Adrenal gland (tissue), 19 donors: ENCODE measurements at places on chromosomes 5 and 9. TPM values are rescaled to one million over a fixed set of nuclear protein-coding genes. Genes with fewer than 3 reads are reported as not detected.

- no peak overlapping the region for H3K4me3 ChIP-seq
- no peaks in the 10 kb centered on the region for H3K36me3 ChIP-seq
- no peak for DNase-seq
- H3K27me3 ChIP-seq: no peaks in the 10 kb centered on the region
- no peak overlapping the region for H3K27ac ChIP-seq
- no peaks in the 10 kb centered on the region for H3K4me1 ChIP-seq
Measured at GRCh38 chr9:81636255-81636599, 53.1 kb downstream of the TLE1 start.

- no peak overlapping the region for H3K27ac ChIP-seq
- DNase-seq: no peak
- no peaks in the 10 kb centered on the region for H3K27me3 ChIP-seq
- no peaks in the 10 kb centered on the region for H3K36me3 ChIP-seq
Measured at GRCh38 chr5:26434688-26435087, 603.7 kb downstream of the CDH9 start.

- no peak for DNase-seq
- peaks cover 14% of the 10 kb centered on the region for H3K4me1 ChIP-seq
- H3K4me3 ChIP-seq: no peak overlapping the region
- H3K27me3 ChIP-seq: no peaks in the 10 kb centered on the region
Measured at GRCh38 chr5:95918421-95919006, 43.1 kb downstream of the ELL2 start.

- no peak overlapping the region for H3K4me3 ChIP-seq
- no peaks in the 10 kb centered on the region for H3K4me1 ChIP-seq
- DNase-seq: no peak
- H3K36me3 ChIP-seq: no peaks in the 10 kb centered on the region
Measured at GRCh38 chr5:141077826-141078225, 16.6 kb upstream of the PCDHB2 start.

GRCh38 chr9:121651008-121651294, 483 bp upstream of the DAB2IP start:
- no peak for DNase-seq
- H3K4me3 ChIP-seq: no peak overlapping the region
- H3K4me1 ChIP-seq: peaks cover 22% of the 10 kb centered on the region

Gene PCDHGC5
- total RNA-seq: 1.9 TPM

Gene DBH
- total RNA-seq: 94.0 TPM

Gene PSAT1
- total RNA-seq: 157 TPM
